ENCODE measurements at places on chromosomes 1 and 21.

DNA sequence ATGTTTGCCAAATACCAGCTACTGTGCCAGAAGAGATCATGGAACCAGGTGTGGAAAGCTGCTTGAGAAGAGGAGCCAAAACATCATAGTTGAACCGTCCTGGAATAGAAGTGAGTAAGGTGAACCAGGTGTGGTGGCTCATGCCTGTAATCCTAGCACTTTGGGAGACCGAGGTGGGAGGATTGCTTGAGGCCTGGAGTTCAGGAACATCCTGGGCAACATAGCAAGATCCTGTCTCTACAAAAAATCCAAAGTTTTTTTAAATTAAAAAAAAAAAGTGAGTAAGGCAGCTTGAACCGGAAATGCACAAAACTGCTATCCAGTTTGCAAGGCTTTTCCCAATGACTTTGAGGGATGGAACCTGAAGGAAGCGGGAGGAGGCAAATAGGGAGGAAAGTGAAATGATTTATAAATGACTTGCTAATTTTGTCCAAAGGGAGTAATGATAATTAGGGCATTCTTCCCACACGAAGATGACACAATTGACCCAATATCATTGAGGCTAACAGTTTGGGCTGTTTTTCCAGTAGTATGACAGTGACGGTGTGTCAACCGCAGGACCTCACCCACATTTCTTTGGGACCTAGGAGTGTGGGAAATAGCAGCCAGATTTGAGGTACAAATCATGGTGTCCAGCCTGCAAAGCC is 1.5 kb upstream of the CNN3 start:
- DNase-seq = no peak

DNA sequence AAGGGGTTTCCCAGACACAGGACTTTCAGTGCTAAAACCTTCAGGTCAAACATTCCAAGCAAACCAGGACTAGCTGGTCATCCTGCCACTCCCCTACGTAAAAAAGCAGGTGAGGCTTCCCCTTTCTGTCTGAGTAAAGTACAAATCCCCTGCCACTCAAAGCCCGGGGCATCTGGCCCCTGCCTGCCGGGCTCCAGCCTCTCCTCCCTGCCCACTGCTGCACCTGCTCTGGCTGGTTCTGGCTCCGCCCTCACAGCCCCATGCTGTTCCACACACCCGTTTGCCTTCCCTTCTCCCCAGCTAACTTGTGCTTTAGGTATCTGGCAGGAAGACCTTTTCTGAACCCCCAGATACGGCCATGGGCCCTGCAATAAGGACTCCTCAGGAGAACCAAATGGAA is 23.3 kb upstream of the S100A7 start:
- DNase-seq = no peak

DNA sequence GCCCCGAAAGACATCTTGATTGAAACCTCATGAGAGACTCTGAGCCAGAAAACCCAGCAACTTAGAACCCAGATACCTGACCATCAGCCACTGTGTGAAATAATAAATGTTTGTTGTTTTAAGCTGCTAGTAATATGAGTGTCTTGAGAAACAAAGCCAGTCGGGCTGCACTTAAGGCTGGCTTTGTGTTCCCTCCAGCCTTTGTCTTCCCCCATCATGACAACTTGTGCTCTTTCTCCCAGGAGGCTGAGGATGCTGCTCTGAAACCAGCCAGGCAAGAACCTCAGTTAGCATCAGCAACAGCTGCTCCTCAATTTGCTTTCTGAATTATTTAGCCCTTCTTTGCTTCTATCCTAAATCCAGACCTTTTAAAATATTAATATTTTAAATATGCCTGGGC is 78.2 kb downstream of the SLC16A1 start:
- DNase-seq = no peak

DNA sequence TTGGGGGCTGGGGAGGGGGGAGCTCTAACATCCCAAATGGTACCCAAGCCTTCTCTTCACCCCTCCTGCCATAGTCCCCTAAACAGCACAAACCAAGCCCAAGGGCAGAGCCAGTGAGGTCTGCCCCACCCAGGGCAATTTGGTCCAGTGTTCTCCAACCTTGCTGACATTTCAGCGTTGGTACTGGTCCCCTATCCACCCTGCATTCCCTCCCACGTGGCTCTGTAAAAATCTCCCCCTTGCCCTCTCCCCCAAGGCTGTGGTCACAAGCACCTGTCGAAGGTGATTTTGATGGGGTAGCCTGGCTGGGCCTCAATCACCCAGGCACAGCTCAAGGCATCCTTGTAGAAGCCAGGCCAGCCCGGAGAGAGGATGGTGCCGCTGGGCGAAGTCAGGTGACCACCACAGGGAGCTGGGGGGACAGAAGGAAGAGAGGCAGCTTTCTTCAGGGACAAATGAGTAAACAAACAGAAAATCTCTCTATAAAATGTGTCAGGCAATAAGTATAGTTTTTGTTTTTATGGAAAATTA is 137.5 kb upstream of the HMGB4 start:
- DNase-seq = no peak

GRCh38 chr1:110502402-110503151 is 16.4 kb downstream of the KCNA10 start:
- DNase-seq = no peak

- no peak for DNase-seq
These were observed 516.7 kb downstream of the NPHP4 start for GRCh38 chr1:5475572-5475971.

- no peak for DNase-seq
These were observed at the start of gene CD1E for GRCh38 chr1:158353303-158354075. Gene CD1E (plus strand): TSS chr1:158353894. CDS start chr1:158353989, 95 bp downstream.

DNA sequence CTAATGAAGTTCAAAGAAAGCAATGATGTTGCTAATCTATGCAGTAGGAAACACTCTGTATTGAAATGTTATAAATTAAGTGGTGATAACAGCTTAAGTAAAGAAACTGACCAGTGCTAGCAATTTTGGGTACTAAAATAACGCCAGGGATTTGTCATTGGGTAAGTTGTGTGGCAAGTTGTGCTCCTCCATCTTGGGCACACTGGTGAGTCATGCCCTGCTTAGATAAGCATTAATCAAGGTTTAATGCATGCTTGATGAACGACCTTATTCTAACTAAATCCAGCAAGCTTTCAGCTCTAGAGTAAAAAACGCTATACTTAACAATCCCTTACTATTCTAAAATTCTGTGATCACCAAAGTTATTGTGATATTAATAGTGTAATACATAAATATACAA is 25.2 kb downstream of the VAMP4 start:
- no peak for DNase-seq

GRCh38 chr1:55284856-55285255 is 69.7 kb upstream of the USP24 start:
- no peak for DNase-seq

- no peak for DNase-seq
These were observed 50.2 kb downstream of the C8A start for GRCh38 chr1:56904663-56905397.

DNA sequence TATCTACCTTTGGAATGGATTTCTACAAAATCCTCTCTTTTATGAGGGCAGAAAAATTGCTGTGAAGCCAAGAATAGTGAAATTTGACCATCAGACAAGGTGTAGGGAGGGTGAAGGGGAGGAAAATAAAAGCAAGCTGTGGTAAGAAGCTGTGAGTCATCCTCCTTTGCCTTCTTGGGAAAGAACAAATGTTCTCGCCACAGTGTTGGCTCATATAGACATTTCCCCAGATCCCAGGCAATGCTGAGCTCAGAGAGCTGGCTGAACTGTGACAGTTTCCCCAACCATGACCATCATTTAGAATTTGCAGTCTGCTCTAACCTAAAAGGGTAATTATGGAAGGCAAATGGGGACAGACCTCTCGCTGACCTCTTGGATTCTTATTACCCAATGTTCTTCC is 235.4 kb downstream of the PBX1 start:
- DNase-seq = no peak

- no peak for DNase-seq
These were observed 35.1 kb upstream of the EYA3 start for GRCh38 chr1:28123461-28123961.

- no peak for DNase-seq
These were observed 176.5 kb downstream of the PSMG1 start for GRCh38 chr21:39006571-39007311.

- DNase-seq = no peak
These were observed 47.1 kb downstream of the C8A start for GRCh38 chr1:56901716-56902115.

DNA sequence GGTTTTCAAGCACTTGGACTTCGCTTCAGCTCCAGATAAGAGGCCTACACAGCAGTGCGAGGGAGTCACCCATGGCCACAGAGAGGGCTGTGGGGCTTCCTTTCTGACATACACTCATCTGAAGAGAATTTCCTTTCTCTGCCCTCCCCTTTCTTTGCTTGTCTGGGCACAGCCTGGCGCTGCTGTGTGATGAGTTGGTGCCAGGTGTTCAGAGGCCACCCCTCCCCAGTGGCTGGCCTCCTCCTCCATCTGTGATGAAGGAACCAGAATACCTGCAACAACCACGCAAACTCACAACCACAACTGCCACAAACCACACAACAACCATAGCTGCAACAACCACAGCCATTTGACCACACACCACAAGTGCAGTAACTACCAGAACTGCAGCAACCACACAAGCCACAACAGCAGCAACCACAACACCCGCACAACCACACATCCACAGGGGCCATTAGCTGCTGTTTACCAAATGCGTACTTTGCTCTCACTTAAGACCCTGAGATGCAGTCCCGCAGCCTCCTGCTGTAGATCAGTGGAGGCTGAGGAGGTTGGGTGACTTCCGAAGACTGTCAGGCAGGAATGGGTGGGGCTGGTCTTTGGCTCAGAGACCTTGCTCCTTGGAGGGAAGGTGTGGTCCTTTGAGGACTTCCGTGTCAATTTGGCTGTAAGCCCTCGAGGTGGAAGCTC is 71.1 kb downstream of the IER5 start:
- DNase-seq = no peak

- no peak for DNase-seq
These were observed 518 bp downstream of the PLOD1 start for GRCh38 chr1:11935057-11935412.

- DNase-seq = no peak
These were observed 73.9 kb downstream of the RAP1GAP start for GRCh38 chr1:21594935-21595897.

DNA sequence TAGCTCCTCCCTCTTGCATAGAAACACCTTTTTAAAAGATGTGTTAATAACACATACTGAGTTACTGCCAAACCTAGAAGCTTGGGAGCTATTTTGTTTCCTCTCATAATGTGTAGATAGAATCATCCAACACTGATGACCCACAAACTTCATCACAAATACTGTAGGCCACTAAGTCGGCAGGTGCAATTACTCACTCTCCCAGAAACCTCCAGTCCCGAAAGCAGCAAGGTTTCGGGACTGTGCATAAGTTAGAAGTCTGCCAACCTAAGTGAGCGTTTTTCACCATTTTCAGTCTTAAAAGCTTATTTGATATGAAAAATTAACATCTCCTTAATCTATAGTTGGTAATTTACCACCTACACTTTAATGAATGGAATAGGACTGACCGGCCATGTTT is 32.0 kb downstream of the C1orf198 start:
- no peak for DNase-seq

GRCh38 chr1:153536671-153537375 is 1.0 kb upstream of the S100A6 start:
- no peak for DNase-seq

All from nucleus accumbens (tissue), 56 donors.